Posterior cingulate gyrus (tissue), 11 donors: ENCODE measurements at places on chromosomes 11 and 22.

DNA sequence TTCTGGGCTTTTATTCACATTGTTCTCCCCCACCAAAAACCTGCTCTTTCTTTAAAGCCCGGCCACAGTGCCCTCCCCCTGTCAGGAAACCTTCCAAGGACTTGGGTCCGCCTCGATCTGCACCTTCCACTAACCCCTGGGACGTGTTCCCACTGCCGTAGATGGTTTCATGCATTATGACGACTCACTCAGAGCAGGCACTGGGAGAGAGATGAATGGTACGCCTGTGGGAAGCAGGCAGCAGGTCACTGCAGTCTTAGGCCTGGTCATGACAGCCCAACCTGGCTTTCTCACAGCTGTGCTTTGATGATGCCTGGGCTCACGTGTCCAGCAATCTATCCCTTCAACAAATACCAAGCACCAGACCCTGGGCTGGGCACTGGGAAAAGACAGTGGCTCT, 115.7 kb downstream of the WNT7B start:
- DNase-seq, result no peak

GRCh38 chr11:130611791-130612251, 163.4 kb downstream of the ADAMTS15 start:
- peak; percentile 59 for DNase-seq

DNA sequence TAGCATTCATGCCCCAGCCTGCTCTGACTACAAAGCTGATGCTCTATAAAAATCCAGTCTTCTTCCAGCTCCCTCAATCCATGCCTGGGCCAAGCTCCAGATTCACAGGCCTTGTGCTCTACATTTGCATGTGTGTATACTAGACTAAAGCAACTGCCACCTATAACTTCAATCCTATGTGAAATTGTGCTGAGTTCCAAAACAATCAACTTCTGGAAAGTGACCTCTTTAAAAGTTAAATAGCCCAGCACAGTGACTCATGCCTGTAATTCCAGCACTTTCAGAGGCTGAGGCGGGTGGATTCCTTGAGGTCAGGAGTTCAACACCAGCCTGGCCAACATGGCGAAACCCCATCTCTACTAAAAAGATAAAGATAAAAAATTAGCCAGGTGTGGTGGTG, 114.3 kb upstream of the ZC3H12C start:
- no peak for DNase-seq

GRCh38 chr11:34143048-34143447, 37.6 kb downstream of the NAT10 start:
- no peak for DNase-seq

- DNase-seq, result no peak
These were observed 38.8 kb downstream of the RNF141 start for GRCh38 chr11:10502065-10502680.

- DNase-seq, result peak; percentile 22
These were observed 83.5 kb upstream of the THY1 start for GRCh38 chr11:119506436-119506835.

DNA sequence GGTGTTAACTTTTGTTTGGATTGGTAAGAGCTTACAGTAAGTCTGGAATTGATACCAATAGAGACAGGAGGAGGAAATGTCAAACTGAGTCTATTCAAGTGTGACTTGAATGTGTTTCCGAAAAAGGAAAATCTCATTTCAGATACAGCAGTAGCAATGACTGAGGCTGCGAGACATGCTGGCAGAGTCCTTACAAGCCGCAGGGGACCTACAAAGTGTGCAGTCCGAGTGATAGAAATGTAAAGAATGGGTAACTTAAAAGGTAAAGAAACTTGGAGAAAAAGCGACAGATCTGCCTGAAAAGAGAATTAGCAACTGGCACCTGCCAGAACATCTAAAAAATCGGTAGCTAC, 444 bp downstream of the CWF19L2 start:
- DNase-seq, result no peak

- no peak for DNase-seq
These were observed 19.5 kb upstream of the IGLL5 start for GRCh38 chr22:22867996-22868715.

- peak; percentile 96 for DNase-seq
These were observed 26.5 kb upstream of the UBASH3B start for GRCh38 chr11:122628810-122629555.

GRCh38 chr11:44456544-44457300, 108.7 kb upstream of the CD82 start:
- DNase-seq, result no peak

DNA sequence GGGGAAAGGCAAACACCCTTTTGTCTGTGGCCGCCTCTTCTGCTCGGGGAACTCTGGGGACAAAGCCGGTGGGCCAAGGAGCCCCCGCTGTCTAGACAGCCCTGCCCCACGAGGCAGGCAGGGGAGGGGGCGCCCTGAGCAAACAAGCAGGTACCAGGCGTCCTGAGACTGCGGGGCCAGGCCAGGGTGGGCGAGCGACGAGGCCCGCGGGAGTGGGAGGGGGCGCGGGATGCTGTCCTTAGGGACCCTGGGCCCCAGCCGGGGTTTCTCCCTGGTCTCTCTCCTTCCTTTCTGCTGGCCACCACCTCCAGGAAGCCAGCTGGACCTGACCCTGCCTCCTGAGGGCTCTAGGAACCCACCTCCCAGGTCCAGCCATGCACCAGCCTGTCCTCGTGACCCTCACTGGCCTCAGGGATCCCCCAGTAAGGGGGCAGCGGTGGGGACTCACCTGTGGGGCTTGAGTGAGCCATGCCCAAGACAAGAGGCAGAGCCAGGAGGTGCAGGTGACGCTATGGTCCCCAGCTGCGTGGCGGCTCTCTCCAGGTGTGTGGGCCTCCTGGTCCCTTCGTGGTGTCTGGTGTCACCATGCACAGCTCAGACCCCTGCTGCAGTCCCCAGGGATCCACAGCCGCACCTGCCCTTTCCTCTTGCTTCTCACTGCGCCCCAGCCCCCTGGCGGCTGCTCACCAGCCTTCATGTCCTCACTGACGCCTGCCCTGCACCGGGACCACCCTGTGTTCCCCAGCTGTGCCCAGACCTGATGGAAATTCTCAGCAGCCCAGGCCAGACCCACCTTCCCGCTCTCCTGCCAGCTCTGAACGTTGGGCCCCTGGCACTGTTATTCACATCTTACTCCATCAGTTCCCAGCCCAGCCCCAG, 26.5 kb upstream of the MUC5AC start:
- DNase-seq, result peak; percentile 2

GRCh38 chr11:46553814-46554212, 40.0 kb downstream of the AMBRA1 start:
- no peak for DNase-seq

- no peak for DNase-seq
These were observed 39.3 kb downstream of the ALX4 start for GRCh38 chr11:44270403-44271273.

DNA sequence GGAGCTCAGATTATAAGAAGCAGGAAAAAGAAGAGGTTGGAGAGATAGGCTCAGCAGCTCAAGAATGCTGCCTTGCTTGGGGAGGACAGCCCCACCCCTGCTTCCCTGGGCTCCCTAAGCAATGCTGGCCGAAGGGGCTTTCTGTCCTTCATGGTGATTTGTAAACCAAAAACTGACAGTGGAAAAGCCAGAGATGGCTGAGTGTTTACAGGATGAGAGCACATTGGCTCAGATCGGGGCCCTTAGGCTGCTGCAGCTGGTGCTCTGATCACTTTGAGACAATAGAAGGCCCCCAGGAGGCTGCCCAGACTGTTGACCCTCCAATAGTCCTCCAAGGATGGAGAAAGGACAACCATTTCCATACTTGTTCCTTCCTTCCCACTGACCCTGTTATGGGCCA, 28.8 kb upstream of the AMOTL1 start:
- no peak for DNase-seq

DNA sequence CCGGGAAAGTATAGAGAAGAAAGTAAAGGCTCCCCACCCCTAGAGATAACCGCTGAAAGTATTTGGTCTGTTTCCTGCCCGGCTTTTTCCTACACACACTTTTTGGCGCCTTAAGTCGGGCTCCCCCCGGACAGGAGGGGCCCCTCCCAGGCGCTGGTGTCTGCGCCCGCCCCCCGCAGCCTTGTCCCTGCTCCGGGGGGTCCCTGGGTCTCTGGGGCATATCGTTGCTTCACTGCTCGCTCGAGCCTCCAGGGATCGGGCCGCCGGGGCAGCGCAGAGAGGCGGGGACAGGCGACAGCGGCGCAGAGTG, 928 bp upstream of the CRACR2B start:
- no peak for DNase-seq
